Endodermal cell (in vitro differentiated cells): ENCODE measurements at places on chromosomes 13 and 19. TPM values are rescaled to one million over a fixed set of nuclear protein-coding genes. Genes with fewer than 3 reads are reported as not detected.

- H3K36me3 ChIP-seq: peaks cover 20% of the 10 kb centered on the region
- no peaks in the 10 kb centered on the region for H3K27me3 ChIP-seq
- DNase-seq: peak; percentile 100
- peak within 1 kb of the TSS; percentile 84 for H3K4me3 ChIP-seq
- no peaks in the 10 kb centered on the region for H3K4me1 ChIP-seq
Observed at GRCh38 chr19:58097781-58098681, at the start of gene ZSCAN18. TSS of gene ZSCAN18 (minus strand) at chr19:58098231. CDS start at chr19:58090267, 7,964 bp downstream.

GRCh38 chr19:14369399-14370168 is 11.7 kb upstream of the ADGRE5 start:
- H3K4me1 ChIP-seq: no peaks in the 10 kb centered on the region
- H3K27me3 ChIP-seq: no peaks in the 10 kb centered on the region
- no peak overlapping the region for H3K4me3 ChIP-seq
- H3K36me3 ChIP-seq: no peaks in the 10 kb centered on the region

GRCh38 chr13:44643256-44643655 is 67.1 kb upstream of the TSC22D1 start:
- H3K36me3 ChIP-seq: no peaks in the 10 kb centered on the region
- peaks cover 3% of the 10 kb centered on the region for H3K4me1 ChIP-seq
- H3K27ac ChIP-seq: no peak overlapping the region
- H3K27me3 ChIP-seq: no peaks in the 10 kb centered on the region
- no peak for DNase-seq

DNA sequence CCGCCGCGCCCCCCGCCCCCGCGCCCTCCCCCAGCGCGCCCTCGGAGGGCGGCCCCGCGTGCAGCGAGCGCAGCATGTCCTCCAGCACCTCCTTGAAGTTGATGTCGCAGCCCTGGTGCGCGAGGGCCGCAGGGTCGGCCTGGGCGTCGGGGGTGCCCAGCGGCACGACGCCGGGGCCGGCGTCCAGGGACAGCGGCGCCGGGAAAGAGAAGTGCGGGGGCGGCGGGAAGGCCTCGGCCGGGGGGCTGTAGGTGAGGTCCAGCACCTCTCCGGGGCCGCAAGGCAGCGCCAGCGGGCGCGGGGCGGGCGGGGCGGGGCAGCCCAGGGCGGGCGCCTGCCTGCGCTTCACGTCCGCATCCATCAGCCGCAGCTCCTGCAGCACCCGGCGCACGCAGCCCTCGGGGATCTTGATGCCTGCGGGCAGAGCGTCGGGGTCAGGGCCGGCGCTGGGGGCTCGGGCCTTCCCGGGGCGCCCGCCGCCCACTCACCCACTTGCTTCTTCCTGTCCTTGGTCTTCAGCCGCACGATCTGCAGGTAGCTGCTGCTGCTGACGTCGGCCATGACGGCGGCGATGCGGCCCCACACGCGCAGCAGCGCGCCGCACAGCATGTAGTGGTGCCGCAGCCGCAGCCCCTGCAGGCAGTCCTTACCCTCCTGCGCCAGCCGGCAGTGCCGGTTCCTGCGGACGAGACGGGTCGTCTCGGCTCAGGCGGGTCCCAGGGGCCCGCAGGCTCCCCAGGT is 4.7 kb downstream of the GPX4 start:
- DNase-seq: no peak
- no peaks in the 10 kb centered on the region for H3K27me3 ChIP-seq
- H3K4me3 ChIP-seq: no peak overlapping the region

DNA sequence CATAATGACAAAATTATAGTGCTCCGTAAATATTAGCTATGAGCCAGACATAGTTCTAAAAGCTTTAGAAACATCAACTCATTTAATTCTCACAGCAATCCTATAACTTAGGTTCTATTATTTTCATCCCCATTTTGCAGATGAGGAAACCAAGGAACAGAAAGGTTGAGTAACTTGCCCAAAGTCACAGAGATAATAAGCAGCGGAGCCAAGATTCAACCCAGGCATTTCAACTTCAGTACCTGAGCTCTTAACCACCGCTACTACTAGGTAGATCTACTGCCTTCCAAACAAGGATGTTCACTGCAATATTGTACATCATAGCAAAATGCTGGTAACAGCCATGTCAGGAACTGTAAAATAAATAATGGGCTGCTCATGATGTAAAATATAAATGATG is 39.9 kb downstream of the ELF1 start:
- H3K4me3 ChIP-seq: no peak overlapping the region
- DNase-seq: no peak
- no peaks in the 10 kb centered on the region for H3K4me1 ChIP-seq
- H3K27ac ChIP-seq: no peak overlapping the region
- H3K27me3 ChIP-seq: no peaks in the 10 kb centered on the region

DNA sequence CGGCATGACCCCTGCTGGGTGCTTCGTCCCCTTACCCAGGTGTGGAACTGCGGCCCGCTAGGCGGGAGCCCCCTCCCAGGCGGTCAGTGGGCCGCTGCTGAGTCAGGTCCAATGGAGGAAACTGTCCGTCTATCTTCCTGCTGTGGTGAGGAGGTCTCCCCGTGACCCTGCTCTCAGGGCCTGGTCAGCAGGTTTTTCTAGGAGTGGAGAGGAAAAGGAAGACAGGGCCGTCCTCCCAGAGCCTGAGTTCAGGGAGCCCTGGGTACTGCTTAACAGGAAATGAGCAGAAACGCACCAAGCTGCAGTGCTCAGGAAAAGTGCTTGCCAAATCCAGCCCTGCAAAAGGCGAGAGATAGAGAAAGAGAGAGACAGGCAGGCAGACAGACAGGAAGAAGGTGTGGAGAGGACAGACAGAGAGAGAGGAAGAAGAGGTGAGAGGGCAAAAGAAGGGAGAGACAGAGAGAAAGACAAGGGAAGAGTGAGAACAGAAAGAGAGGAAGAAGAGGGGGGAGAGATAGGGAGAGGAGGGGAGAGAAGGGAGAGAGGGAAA is 10.3 kb downstream of the SH3GL1 start:
- H3K27me3 ChIP-seq: no peaks in the 10 kb centered on the region
- peaks cover 27% of the 10 kb centered on the region for H3K4me1 ChIP-seq
- H3K4me3 ChIP-seq: peak overlapping the region; percentile 76
- no peak for DNase-seq
- H3K27ac ChIP-seq: peak overlapping the region; percentile 89

DNA sequence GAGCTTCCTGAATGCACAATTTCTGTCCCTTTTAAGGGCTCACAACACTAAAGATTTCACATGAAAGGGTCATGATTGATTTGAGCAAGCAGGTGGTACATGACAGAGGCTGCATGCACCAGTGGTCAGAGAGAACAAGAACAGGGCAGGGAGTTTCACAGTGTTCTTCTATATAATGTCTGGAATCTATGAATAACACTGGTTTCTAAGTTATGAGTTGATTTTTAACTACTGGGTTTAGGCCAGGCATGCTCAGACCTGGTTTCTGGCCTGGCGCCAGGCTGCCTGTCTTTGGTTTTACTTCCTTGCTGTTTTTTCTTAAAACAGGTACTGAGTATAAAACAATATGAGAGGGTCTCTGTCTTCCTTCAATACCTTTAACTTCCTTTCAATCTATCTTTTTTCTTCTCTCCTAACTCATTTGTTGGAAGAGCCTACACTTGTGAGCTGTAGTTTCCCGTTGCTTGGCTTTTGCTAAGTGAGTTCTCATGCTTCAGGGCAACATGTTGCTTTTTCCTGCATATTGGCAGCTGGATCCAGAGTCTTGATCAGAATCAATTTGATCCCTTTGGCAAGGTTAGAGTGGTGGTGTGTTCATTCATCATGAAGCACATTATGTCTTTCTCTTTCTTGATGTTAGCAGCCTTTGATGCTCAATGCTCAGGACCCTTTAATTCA is 38.5 kb upstream of the FGF14 start:
- H3K36me3 ChIP-seq: no peaks in the 10 kb centered on the region
- no peaks in the 10 kb centered on the region for H3K27me3 ChIP-seq
- H3K27ac ChIP-seq: no peak overlapping the region
- DNase-seq: no peak

DNA sequence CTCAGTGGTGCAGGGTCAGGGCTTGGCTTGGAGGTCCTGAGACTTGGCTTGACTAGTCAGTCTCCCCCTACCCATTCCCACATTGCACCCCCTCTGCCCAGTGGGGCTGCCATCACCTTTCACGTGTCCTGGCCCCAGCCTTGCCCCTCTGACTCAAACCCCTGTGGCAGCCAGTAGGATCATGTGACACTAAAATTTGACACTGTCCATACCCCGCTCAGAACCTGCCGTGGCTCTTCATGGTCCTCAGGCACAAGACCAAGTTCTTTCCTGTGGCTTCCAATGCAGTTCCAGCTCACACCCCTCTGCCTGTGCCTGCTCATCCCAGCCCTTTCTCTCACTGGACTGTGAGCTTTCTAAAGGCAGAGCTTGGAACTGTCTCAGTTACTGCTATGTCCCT is 2.2 kb downstream of the PSMD8 start:
- peaks cover 3% of the 10 kb centered on the region for H3K4me1 ChIP-seq
- DNase-seq: no peak

GRCh38 chr13:114077099-114077932 is 55.1 kb downstream of the RASA3 start:
- peak; percentile 26 for DNase-seq
- H3K36me3 ChIP-seq: no peaks in the 10 kb centered on the region
- no peak overlapping the region for H3K4me3 ChIP-seq
- H3K4me1 ChIP-seq: no peaks in the 10 kb centered on the region
- H3K27me3 ChIP-seq: no peaks in the 10 kb centered on the region
- H3K27ac ChIP-seq: peak overlapping the region; percentile 32

DNA sequence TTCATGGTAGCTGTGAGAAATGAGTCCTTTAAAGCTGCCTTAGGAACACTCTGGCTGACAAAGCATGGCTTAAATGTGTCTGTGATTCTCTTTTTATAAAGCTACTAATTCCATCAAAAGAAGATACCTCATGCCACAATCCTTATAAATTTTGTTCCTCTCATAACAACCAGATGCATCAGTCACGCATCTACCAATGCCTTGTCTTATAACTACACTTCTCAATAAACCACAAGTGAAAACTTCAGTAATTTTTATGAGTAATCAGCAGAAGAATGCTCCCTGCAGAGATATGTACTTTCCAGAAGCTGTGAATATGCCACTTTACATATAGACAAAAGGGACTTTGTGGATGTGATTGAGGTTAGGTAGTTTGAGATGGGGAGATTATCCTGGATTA is 147.8 kb downstream of the SUCLA2 start:
- H3K4me3 ChIP-seq: no peak overlapping the region
- no peaks in the 10 kb centered on the region for H3K4me1 ChIP-seq
- no peaks in the 10 kb centered on the region for H3K27me3 ChIP-seq
- no peaks in the 10 kb centered on the region for H3K36me3 ChIP-seq

GRCh38 chr13:75847588-75847987 is 211.5 kb downstream of the LMO7 start:
- no peak for DNase-seq

DNA sequence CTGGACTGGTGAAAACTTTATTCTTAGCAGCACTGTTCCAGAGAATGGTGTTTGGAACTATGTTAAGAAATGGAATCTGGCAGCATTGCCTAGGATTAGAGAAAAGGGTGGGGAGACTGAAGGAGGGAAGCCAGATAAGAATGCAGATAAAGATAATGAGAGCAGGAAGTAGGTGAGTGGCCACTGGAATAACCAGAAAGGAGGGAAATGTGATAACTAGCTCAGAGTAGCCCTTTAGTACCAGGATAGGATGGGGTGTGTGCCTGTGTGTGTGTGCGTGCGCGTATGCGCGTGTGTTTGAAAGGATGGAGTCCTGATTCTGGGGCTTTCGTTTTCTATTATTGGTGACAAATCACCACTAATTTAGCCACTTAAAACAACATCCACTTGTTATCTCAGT is 33.4 kb upstream of the FRY start:
- H3K4me3 ChIP-seq: peak overlapping the region; percentile 24
- H3K27ac ChIP-seq: no peak overlapping the region
- no peaks in the 10 kb centered on the region for H3K27me3 ChIP-seq
- DNase-seq: no peak
- H3K36me3 ChIP-seq: no peaks in the 10 kb centered on the region

DNA sequence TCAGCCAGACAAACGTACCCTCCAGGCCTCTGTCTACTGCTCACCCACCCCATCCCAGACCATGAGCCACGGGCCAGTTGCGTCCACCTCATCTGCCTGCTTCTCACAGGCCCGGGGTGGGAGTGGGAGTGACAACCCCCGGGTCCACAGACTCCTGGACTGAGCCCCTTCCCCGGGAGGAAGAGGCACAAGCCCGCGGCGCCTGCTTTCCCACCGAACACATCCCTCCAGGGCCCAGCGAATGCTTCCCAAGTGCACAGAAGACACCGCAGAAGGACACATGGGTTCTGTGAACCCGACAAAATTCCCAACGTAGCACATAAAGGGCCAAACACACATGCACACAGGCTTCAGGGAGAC is 18.0 kb upstream of the PLPP2 start:
- H3K36me3 ChIP-seq: peaks cover 48% of the 10 kb centered on the region
- no peaks in the 10 kb centered on the region for H3K27me3 ChIP-seq
- no peaks in the 10 kb centered on the region for H3K4me1 ChIP-seq
- no peak for DNase-seq
- H3K4me3 ChIP-seq: no peak overlapping the region

GRCh38 chr19:18128044-18128443 is 24.9 kb upstream of the PIK3R2 start:
- H3K27ac ChIP-seq: no peak overlapping the region
- no peaks in the 10 kb centered on the region for H3K4me1 ChIP-seq
- DNase-seq: no peak
- no peak overlapping the region for H3K4me3 ChIP-seq
- peaks cover 47% of the 10 kb centered on the region for H3K36me3 ChIP-seq

DNA sequence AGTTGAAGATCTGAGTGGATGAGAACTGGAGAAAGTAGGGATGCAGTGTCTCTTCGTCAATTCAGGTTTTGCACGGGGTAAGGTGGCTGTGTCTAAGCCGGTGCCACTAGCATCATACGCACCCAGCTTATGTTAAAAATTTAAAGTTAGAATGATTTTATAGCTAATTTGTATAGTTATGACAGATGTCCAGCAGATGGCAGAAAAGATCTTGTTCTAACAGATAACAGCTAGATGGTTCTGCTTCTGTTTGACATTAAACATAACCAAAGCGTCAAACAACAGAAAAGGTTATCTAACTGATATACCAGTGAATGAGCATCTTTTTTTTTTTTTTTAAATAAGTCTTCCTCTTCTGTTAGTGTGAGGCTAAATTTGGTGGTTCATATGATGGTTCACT is 18.8 kb upstream of the EDDM13 start:
- no peaks in the 10 kb centered on the region for H3K27me3 ChIP-seq
- no peaks in the 10 kb centered on the region for H3K4me1 ChIP-seq
- H3K4me3 ChIP-seq: no peak overlapping the region
- H3K36me3 ChIP-seq: no peaks in the 10 kb centered on the region
- no peak overlapping the region for H3K27ac ChIP-seq

VSTM1 gene
- total RNA-seq: not detected in 3 replicates

SIGLEC8 gene
- total RNA-seq: not detected in 2 replicates

COG6 gene
- 31.9 and 43.0 TPM in 2 replicates for total RNA-seq

SPRY2 gene
- total RNA-seq: 92.6 and 96.9 TPM in 2 replicates

FCAR gene
- not detected in 3 replicates for total RNA-seq

ELL gene
- 13.4 and 15.4 TPM in 2 replicates for total RNA-seq

IGFLR1 gene
- 4.2 and 4.6 TPM in 2 replicates for total RNA-seq

ZNF112 gene
- total RNA-seq: 3.5 to 5.0 TPM (median 4.1 TPM) in 3 replicates

SYT5 gene
- not detected in 2 replicates for total RNA-seq
